ENCODE measurements at places on chromosomes 12 and 14.

DNA sequence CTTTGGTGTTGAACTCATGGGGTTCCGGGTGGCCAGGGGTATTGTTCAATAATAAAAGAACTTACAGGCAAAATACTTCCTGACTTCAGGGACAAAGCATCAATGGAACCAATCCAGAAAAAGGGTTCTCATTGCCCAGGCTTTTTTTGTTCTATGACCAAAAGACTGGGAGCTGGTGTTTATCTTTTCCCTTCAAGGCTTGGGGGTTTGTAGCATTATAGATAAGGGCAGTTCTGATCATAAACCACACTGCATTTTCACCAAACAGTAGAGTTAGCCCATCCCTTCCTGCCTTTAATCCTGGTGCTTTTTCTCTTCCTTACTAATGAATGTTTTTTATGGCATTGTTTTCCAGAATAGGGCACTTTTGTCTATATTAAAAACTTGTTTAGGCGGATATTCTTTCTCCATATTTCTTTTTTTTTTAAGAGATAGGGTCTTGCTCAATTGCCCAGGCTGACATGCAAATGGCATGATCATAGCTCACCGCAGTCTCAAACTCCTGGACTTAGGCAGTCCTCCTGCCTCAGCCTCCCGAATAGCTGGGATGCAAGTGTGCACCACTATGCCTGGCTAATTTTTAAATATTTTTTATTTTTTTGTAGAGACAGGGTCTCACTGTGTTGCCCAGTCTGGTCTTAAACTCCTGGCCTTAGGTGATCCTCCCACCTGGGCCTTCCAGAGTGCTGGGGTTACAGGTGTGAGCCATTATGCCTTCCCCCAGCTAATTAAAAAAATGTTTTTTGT, 9.7 kb downstream of the FUT8 start:
- DNase-seq: no peak

- DNase-seq: no peak
Observed at GRCh38 chr14:51889851-51890250, 29.4 kb downstream of the GNG2 start.

DNA sequence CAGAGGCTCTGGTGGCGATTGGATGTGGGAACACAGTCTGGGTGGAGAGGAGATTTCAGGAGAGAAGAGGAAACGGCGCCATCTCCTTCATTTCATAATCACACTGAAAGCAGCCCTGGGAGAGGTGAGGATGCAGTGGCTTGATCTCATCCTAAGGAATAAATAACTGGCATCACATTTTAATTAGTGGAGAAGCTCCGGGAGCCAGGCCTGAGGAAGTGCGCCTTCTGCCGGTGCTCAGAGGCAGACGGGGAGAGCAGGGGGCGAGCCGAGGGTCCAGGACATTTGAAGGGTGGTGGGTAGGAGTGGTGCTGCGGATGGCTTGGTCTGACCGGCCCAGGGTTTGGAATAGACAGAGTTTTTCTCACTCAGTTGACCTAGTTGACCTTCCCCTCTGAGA, 265.0 kb downstream of the CACNA1C start:
- DNase-seq: no peak

DNA sequence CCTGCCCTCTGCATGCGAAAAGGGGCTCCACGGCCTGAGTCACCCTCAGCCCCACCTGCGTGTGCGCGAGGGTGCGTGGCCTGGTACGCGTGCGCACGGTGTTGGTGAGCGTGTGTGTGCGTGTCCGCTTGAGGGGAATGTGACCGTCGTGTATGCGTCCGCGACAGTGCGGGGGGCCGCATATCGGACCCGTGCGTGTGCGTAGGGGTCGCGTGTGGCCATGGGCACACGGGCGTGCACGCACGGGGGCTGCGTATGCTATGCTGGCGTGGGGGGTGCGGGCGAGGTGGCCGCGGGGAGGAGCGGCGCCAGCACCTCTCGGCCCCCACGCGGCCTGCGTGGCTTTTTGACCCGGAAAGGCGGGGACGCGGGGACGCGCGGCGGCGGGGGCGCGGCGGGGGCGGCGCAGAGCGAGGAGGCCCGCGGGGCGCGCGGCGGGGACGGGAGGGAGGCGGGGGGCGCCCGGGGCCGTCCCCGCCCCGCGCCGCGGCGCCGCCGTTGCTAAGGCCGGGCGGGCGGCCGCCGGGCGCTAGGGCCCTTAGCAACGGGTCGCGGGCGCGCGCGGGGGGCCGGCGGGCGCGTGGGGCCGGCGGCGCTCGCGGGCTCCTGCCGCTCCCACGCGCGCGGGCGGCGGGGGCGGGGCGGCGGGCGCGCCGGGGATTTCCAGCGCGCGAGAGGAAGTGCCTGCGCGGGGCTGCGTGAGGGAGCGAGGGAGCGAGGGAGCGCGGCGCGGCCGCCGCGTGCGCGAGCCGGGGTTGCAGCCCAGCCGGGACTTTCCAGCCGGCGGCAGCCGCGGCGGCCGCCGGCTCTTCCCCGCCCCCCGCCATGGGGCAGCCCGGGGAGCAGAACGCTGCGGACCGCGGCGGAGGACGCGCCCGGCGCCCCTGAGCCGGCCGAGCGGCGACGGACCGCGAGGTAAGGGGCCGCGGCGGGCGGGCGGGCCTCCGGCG, at the start of gene TRAF3:
TSS of gene TRAF3 (plus strand) at position 689 of the 950 bp plus-strand sequence. CDS start 92,753 bp downstream, outside the sequence.
- peak; percentile 81 for DNase-seq

DNA sequence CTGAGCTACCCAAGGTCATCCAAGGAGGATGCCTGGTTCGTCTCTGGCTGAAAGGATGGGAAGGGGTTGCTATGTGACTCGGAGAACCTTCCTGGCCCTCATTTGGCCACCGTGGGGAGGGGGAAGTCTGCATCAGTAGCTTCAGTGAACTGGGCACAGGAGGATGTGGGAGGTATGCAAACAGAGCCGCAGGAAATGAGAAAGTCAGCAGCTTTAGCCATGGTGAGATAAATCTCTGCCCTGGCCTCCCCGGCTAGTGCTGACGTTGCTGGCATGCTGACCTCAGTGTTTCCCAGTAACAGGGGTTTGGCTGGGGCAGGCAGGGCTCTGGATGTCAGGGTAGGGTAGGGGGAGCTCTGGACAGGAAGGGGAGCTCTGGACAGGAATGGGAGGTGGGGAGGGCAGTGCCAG, 2.3 kb upstream of the CEBPE start:
- DNase-seq: peak; percentile 26

GRCh38 chr14:69208666-69209065, 17.4 kb downstream of the EXD2 start:
- DNase-seq: no peak

GRCh38 chr12:88303335-88303734, 161.2 kb downstream of the TMTC3 start:
- no peak for DNase-seq

DNA sequence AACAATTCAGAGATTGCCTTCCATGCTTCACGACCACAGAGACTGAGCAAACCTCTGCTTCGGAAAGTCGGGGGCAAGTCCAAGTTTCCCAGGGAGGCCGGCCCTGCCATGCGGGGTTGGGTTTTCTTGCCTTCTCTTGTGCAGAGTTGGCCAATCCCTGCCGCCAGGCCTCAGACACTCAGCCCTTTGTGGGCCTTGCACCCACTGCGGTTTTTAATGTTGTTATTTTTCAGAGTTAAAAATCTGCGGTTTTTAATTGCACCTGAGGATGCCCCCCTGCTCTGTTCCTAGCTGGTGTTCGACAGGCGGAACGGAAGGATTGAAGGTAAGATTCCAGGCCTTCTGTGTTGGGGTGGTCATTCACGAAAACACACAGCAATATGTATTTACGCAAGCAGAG, 108.7 kb downstream of the CALM1 start:
- no peak for DNase-seq

DNA sequence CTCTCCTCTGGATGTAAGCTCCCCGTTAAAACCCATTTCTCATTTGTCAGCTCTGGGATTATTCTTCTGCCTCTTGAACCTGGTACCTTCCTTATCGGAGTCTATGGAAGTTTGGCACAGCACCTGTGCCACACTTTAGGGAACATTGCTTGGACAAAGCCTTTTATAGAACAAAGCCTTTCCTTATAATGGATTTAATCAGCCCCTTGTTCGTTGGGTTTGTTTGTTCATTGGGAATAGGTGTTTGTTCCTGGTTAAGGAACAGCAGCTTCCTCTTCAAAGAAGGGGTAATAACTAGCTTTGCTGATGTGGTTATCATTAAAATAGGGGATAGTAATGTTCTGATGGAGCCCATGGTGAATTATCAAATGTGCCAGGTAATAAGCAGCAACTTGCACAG, 70.4 kb downstream of the NRXN3 start:
- no peak for DNase-seq

GRCh38 chr12:52041695-52042123, 9.5 kb upstream of the NR4A1 start:
- DNase-seq: no peak

DNA sequence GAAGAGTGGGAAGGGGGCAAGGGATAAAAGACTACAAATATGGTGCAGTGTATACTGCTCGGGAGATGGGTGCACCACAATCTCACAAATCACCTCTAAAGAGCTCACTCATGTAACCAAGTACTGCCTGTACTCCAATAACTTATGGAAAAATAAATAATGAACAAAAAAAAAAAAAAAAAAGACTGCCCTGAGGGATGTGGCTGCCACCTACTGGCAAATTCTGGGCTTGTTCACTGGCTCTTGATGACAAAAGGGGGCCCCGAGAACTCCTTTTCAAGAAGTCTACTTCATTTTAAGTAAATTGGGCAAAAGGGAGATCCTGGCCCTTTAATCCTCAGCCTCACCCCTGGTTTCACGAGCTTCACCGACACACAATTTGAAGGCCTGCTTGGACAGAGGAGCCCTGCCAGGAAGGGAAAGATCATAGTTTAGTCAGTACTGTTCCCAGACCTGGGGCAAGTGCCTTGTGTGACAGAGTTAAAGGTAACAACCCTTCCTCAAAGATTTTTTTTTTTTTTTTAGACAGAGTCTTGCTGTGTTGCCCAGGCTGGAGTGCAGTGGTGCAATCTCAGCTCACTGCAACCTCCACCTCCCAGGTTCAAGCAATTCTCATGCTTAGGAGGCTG, 26.1 kb upstream of the STAC3 start:
- DNase-seq: no peak

GRCh38 chr12:94434171-94434570, 25.5 kb downstream of the CEP83 start:
- no peak for DNase-seq

DNA sequence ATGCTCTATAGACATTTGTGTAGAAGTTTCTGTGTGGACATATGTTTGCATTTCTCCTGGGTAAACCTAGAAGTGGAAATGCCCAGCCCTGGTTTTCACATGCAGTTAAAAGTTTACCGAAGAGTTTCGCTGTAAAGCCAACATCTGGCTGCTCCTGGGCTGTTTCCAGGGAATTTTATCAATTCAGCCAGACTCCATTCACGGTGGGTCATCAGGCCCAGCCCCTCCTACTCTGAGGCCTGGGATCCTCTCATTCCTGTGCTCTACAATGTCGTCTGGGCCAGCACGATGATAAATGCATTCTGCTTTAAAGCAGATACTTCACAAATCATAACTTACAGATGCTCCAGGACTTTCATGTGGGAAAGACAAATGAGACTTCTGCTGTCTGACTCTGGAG, 7.1 kb downstream of the NUAK1 start:
- DNase-seq: peak; percentile 52

DNA sequence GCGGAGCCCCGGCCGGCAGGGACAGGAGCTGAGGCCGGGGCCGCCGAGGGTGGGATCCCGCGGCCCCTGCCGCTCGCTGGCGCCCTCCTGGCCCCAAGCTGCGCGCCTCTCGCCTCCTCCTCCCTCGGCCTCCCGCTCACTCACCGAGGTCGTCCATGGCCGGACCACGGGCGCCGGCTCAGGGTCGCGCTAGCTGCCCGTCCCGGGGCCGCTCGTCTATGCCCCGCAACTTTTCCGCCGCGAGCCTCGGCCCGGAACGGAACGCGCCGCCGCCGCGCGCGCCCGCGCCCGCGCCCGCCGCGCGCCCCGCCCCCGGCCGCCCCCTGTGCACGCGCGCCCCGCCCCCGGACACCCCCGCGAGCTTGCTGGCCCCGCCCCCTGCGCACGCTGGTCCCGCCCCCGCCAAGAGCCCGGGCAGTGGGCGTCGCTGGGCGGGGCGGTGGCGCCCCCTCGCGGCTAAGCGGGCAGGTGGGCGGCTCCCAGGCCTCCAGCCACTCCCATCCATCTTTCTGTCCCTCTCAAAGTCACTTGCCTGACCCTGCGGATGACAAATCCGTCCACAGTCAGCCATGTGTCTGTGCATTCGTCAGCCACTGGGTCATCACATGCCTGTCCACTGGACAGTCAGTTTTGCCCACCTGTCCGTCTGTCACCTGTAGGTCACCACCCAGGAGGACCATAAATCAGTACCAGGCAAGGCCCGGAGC, at the start of gene PXN:
TSS of gene PXN (minus strand) at position 258 of the 707 bp plus-strand sequence. CDS start at position 157, 101 bp downstream.
- peak; percentile 89 for DNase-seq

DNA sequence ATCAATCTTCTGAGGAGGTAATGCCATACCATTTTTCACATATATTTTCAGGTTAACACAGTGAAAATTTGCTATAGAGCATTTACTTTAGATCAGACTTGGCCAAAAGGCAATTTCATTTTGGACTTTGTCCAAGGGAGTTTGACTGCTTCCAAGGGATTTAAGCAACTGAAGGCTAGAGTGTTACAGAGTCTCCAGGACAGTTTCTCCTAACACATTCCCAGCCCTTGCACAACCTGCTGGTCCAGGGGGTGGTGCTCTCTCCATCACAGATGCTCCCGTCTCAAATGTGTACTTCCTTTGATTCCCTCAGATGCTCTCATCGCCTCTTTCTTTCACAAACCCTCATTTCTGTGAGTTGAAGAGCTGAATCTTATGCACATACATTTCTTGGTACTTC, 143.1 kb downstream of the TPH2 start:
- DNase-seq: peak; percentile 16

GRCh38 chr14:76828339-76829012, 2.3 kb downstream of the LRRC74A start:
- DNase-seq: no peak

DNA sequence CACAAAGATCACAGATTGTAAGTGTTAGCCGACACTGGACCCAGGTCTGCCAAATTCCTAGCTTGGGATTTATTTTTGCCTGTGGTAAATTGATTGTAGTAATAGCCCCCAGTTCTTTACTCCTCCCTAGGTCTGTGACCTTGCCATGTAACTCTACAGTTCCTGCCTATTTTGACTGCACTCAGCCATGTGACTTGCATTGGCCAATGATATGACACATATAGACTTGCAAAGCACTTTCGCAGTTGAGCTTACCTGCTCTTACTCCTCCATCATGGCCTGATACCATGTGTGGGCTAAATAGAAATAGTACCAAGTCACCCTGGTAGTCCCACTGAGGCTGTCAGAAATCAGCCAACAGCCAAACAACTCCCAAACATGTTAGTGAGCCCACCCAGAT, 240.3 kb downstream of the DUSP6 start:
- no peak for DNase-seq

DNA sequence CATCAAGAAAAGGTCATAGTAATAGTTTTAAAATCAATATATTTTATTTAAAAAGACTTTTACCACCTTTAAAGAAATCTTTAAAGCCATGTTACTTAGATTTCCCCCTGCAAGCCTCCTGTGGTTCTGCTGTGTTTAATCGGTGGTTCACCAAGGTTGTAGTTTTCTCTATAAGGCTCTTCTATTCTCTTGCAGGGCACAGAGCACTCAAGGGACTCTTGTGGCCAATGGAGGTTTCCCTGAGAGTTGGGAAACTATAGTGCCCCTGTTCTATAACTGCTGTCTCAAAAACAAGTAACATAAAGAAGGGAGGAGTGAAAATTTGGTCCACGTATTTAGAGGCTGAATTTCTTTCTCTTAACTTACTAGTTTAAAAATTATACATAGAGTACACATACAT, 25.0 kb downstream of the DACT1 start:
- DNase-seq: no peak

GRCh38 chr12:51245476-51246253, 7.0 kb downstream of the DAZAP2 start:
- no peak for DNase-seq

GRCh38 chr12:9792185-9792900, 31.6 kb upstream of the CD69 start:
- DNase-seq: no peak
